ENCODE measurements at places on chromosomes 2 and 18.
A peak's percentile ranks its signal among the peaks of the same experiment; 100 is the strongest.

DNA sequence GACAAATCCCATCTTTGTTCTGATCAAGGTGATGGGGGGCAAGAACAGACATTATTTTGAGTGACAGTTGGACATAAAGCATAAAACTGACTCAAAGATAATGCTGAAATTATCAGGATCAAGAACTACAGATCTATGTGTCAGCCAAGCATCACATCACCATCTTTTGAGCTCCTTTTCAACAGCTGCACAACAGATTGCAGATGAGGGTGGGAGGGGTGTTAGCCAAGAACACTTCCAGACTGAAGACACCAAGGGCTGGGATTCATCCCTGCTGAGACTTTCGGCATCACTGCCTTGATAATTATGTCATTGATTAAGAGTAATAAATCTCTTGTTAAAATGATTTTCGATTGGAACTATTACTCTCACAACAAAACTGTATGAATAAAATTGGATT, 191.5 kb upstream of the NETO1 start:
- DNase-seq, result no peak

- DNase-seq, result no peak
Observed at GRCh38 chr2:34371711-34372110, 772.6 kb upstream of the FAM98A start.

- DNase-seq, result no peak
Observed at GRCh38 chr18:39604836-39605235, 2039.2 kb upstream of the CELF4 start.

- no peak for DNase-seq
Observed at GRCh38 chr18:31996007-31996406, 22.6 kb upstream of the RNF125 start.

DNA sequence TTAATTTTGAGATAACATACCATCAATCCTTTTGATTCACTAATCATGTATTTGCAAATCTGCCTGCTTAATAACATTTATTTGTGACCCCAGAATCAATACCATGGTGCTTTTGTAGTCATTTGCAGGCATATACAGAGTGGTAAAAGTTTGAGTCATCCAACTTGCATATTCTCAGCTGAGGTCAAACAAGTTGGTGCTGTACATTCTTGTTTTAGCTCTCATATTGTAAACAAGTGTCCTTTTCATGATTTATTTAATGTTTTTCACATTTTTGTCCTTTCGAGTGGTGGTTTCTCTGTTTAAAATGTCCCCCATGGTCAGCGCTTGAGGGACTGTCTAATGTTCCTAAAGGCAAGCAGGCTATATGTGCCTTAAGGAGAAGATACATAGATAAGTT, 17.5 kb downstream of the RAB27B start:
- DNase-seq, result no peak

- DNase-seq, result no peak
Observed at GRCh38 chr2:206611736-206612135, 30.6 kb upstream of the FAM237A start.

GRCh38 chr18:79575891-79576685, 103.5 kb upstream of the CTDP1 start:
- peak; percentile 32 for DNase-seq

GRCh38 chr2:49403637-49404036, 249.3 kb upstream of the FSHR start:
- DNase-seq, result peak; percentile 13

GRCh38 chr2:103789381-103790095, 1027.7 kb downstream of the TMEM182 start:
- peak; percentile 11 for DNase-seq

DNA sequence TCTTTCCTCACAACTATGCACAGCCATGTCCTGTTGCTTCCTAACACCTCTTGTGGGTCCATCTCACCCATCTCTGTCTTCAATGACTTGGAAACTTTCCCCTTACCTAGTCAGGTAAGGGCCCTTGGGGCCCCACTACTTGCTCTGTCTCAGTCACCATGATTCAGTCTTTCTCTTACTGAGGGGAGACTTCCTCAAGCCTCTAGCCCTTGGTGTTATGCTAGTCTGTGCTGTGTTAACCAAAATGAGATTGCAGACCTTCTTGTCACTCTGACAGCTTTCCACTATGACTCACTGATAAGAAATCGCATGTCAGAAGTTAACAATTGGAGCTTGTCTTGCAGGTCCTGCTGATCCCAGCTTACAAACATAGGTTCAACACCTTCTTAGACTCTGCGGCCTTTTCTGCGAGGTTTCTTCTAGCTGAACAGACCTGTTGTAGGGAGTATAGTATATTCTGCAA, 65.3 kb downstream of the WDR75 start:
- no peak for DNase-seq

- DNase-seq, result no peak
Observed at GRCh38 chr2:8116661-8117060, 565.2 kb upstream of the ID2 start.

GRCh38 chr2:237217995-237218616, 132.4 kb downstream of the COPS8 start:
- DNase-seq, result no peak

GRCh38 chr18:36450264-36450663, 152.8 kb downstream of the FHOD3 start:
- no peak for DNase-seq

GRCh38 chr2:122152571-122152970, 397.1 kb downstream of the TSN start:
- no peak for DNase-seq

- no peak for DNase-seq
Observed at GRCh38 chr2:3485166-3485565, 34.2 kb downstream of the ADI1 start.

DNA sequence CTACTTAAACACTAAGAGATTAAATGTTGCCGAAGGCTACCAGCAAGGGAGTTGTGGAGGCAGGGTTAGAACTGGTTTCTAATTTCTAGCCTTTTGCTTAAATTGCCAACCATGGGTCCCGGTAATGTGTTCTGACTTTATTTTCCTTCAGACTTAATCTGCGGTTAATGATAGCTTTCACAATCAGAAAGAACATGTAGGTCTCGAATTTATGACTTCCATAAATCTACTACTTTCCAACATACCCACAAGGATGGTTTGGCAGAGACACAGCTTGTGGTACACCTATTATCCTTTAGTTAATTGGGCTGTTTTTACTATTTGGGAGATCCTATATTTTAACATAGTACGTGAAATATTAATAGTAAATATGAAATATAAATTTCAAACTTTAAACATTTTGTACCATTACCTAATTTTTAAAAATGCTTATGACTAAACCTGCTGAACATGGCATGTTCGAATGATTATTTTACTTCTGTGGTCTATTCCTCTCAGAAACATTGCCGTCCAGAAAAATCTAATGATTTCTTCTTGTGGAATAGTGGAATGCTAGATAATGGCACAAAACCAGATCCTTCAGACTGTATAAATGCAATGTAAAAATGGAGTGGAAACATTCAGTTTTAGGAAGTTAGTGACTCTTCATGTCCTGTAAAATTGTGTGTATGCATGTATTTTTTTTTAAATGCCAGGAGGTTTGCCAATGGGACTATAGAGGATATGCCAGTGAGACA, 41.3 kb downstream of the PARD3B start:
- no peak for DNase-seq

GRCh38 chr2:20642055-20642971, 8.6 kb downstream of the HS1BP3 start:
- DNase-seq, result peak; percentile 81

DNA sequence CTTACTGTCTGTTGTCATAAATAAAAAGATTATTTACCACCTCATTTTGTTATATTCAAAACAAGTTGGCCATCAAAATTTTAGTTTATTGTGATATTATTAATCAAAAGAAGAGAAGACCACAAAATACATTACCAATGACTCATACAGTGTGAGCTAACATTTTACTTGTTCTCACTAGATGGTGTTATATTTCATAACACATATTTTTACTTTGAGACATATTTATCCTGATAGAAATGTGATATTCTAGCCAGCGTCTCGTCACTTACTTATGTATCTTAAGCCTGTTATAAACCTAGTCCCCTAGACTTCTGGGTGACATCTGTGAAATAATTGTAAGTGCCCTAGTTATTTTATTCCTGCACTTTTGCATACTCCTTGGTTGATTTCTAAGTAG, 263.2 kb downstream of the CDH7 start:
- no peak for DNase-seq

DNA sequence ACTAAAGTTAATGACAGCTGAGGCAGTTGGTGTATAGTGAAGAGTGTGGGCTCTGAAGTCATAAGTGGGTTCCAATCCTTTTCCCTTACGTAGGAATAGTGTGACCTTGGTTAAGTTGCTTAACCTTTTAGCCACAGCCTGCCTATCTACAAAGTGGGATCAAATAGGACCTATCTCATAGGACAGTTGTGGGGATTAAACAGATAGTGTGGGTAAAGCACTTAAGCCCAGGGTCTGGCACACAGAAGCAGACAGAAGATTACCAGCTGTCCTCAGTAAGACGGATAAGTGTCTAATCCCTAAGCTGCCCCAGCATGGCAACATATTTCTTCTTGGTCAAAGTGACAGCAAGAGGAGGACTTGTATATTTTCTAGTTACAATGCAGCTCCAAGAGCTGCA, 28.2 kb downstream of the UBE2F start:
- DNase-seq, result no peak

DNA sequence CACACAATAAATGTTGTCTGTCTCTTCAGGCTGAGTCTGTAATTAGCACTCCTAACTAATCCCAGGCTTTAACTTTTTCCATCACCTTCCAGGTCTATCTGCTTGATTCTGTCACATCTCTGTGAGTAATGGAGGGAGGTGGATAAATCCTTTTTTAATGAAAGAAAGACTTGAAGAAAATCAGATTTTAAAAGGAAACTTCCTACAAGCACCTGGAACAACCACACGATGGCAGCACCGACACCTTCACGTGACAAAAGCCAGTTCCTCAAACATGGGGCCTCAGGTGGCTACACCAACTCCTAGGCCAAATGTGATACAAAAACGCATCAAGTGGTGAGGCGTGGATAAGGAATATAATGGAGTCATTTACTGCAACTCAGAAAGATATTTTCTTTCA, 41.8 kb downstream of the TGFBRAP1 start:
- DNase-seq, result no peak

- no peak for DNase-seq
Observed at GRCh38 chr2:2646433-2647051, 315.5 kb upstream of the MYT1L start.

DNA sequence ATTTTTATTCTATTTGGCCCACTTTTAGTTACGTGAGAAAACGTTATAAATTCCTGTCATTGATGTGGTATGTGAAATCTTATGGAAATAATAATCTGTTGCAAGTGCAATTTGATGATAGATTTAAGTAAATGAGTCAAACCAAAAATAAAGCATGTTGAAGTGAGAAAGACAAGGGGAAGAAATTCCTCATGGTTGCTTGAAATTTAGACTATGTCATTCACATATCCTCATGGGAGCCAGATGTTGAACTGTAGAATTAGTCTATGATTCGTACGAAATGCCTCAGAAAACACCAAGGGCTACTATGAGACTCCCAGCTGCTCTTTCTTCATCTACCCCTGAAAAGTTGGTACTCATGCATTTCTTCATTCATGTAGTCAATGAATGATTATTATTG, 55.7 kb downstream of the KLHL14 start:
- DNase-seq, result no peak

DNA sequence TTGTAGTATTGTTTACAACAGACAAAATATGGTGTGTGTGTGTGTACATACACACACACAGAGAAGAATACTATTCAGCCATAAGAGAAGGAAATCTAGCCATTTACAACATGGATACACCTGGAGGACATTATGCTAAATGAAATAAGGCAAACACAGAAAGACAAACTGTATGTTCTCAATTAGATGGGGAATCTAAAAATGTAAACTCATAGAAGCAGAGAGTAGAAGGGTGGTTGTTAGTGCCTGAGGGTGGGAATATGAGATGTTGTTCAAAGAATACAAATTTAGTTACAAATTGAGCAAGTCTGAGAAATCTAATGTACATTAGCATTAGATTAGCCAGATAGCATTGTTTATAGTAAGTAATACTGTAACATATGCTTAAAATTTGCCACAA, 11.3 kb downstream of the ZNF519 start:
- no peak for DNase-seq

- DNase-seq, result no peak
Observed at GRCh38 chr2:9778012-9778411, 65.3 kb upstream of the TAF1B start.

GRCh38 chr2:176129813-176130146, 275 bp downstream of the HOXD8 start:
- DNase-seq, result no peak

GRCh38 chr2:86241611-86242010, 42.4 kb downstream of the MRPL35 start:
- DNase-seq, result no peak

DNA sequence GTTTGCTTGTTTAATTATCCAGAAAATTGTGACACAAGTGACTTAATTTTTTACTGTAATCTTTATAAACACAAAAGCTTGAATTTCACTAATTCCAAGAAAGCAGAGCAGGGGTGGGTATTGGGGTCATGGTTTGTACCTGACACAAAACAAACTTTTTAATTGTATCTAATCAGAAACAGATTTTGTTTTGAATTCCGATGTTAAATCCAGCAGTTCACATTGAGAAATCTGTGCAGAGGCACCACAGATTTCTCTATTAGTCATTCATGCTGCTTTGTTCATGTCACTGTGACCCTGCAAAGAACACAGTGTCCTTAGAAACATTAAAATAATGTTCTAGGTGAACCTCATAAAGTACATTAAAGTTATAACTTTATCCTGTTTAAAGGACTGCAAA, 443.4 kb downstream of the NYAP2 start:
- no peak for DNase-seq

DNA sequence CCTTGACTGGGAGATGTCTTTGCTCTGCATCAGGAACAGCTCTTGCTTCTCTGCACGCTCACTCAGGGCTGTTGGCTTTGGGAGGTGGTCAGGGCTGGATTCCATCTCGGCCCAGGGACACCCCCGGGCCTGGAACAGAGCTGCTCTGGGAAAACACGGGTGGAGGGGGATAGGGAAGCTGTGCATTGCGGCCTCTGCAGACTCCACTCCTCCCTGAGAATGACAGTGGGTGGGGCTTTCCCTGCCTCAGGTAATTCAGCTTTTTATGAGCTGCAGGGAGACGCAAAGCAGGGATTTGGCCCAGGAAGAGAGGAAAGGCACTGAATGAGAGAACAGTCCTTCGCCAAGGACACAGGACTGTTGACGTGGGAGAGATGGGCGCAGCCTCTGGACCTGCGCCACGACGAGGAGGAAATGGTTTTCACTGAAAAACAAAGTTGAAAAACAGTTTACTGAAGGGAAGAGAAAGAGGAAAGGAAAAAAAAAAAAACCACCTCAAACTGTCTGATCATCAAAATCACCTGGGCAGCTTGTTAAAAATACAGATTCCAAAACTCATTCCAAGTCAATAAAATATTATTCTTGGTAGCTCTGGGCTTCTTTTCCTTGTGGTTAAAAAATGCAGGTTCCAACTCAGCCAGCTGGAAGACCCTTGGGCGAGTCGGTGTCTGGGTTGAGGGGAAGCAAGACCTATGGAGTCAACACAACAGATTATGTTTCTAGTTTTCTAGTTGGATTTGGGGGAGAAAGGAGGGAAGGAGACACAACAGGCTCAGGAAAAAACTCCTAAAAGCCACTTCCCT, 194.0 kb downstream of the ZFP36L2 start:
- no peak for DNase-seq

All from dorsolateral prefrontal cortex (tissue), 122 donors.